ENCODE measurements at places on chromosomes 7 and 10. TPM values are rescaled to one million over a fixed set of nuclear protein-coding genes. Genes with fewer than 3 reads are reported as not detected.

CALD1 gene
- total RNA-seq = 230 TPM

DPYSL4 gene
- 22.4 TPM for total RNA-seq

CFAP46 gene
- not detected for total RNA-seq

SEMA3D gene
- under 0.01 TPM for total RNA-seq

SAP25 gene
- not detected for total RNA-seq

IGFBP1 gene
- total RNA-seq = 0.23 TPM

- no peak for DNase-seq
Observed at GRCh38 chr10:14652067-14652466, 122.6 kb downstream of the FAM107B start.

DNA sequence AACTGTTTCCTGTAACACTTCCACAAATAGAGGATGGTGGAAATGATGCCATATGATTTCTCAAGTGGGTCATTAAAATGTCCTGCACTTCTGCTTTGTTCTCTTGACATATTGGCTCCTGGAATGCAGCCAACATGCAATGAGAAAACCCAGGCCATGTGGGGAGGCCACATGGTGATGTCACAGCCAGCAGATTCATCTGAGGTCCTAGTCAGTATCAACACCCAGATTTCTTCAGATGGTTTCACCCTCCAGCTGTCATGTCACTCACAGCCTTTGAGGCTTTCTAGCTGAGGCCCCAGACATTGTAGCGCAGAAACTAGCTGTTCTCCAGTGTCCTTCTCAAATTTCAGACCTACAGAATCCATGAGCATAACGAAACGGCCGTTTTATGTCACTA, 102.3 kb upstream of the NUPR2 start:
- DNase-seq = peak; percentile 12

- no peak for DNase-seq
Observed at GRCh38 chr7:154914996-154915380, 87.9 kb downstream of the PAXIP1 start.

GRCh38 chr10:77377678-77378352, 259.8 kb downstream of the KCNMA1 start:
- no peak for DNase-seq

DNA sequence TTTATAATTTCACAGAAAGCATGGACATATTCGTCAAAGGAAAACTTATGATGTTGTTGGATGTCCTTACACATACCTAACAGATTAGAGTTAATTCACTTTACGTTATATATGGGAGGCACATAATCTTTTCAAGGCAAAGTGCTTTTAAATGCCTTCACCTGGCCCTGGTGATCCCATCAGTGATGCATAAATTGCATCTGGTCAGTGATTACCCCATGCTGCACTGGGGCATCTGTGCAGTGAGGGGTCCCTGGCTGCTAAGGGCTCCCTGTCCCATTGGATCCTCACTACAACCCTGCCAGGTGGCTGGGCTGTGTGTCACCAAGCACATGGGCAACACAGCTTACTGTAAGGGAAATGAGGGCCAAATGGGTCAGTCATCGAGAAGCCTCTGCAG, 441.1 kb downstream of the RPS24 start:
- DNase-seq = no peak

DNA sequence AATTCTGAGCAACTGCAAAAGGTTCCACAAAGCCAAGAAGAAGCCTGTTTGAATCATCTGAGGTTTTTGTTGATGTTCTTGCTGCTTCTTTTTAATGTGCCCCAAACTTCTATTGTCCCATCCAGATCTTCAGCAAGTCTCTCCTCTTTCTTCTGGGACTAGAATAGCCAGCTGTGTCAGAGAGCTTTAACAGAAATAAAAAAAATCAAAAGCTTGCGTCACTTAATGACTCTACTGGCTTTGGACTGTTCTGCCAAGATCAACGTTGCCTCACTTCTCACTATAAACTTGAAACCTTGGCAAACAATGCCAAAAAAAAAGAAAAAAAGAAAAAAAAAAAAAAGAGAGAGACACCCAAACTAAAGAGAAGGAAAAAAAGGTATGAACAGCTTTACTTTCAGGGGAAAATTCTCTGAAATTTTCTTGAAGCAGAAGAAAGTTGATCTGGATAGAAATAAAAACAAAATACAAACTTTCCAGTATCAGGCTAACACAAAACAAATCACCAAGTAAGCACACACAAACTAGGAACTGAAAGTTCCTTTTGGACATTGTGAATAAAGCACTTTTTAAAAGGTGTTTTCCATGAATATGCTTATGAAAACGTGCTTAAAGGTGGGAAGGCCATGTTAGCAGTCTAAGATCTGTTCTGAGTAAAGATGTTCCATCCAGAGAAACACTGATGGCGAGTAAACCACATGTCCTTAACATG, 14.8 kb downstream of the USP54 start:
- DNase-seq = peak; percentile 82

DNA sequence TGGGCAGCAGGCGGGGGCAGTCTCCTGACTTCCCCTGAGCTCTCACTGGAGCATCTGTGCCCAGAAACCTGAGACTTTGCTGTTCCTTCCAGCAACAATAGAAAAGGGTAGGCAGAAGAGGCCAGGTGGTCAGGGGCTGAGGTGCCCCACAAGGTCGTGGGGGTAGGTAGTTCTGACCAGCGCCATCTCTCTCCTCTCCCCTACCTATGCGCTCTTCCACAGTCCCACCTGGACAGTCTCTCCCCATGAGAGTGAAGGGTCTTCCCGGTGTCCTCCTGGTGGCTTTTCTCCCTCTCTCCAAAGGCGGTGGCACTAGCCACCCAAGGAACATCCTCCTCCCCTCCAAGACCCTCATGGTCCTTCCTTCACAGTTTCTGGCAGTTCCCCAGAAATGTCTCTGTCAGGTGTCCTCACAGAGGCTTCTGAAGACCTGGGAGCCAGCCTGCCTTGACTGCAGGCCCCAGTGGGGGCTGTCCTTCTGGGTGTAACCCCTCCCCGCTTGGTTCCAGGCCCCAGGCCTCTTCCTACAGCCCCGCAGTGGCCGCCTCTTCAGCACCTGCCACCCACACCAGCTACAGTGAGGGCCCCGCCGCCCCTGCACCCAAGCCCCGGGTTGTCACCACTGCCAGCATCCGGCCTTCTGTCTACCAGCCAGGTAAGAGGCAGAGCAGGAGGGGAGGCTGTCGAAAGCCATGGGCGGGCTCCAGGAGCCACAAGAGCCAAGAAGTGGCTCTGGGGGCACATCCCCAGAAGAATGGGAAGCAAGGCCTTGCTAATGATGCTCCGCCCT, 41.3 kb downstream of the LDB3 start:
- DNase-seq = no peak

GRCh38 chr7:54857294-54857693, 98.3 kb upstream of the SEC61G start:
- DNase-seq = no peak

DNA sequence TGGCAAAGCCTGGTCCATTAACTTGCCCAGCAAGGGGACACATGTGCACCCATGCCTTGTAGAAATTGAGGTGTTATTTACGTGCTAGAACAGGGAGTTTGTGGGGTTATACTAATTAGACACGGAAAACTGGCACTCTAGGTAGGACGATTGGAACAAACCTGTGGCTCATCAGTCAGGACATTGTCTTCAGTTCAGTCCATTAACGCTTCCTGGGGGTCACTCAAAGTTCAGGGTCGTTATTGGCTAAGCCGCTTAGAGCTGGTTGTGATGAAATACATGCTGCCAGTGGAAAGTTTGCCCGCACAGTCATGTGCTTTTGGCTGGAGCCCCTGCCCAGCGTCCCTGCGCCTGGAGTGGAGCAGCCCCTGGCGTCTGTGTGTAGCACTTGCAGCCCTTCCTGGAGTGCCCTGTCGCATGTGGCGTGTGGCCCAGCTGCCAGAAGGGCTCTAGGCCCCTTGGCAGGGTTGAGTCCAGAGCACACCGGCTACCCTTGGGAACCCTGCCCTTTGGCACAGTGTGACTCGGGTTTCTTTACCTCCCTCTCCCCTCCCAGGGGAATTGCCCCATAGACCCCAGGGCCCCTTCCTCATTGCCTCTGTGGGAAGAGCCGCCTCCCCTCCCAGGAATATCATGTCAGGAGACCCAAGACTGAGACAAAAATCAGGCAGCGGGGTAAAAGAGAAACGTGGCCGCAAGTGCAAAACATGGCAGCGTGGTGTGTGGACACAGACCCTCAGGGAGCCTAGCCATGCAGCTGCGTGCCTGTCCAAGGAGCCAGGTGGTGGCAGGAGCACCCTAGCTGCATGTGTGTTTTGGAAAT, 9.8 kb downstream of the ZNF775 start:
- DNase-seq = peak; percentile 75

GRCh38 chr7:112160771-112161150, 45.4 kb downstream of the DOCK4 start:
- DNase-seq = no peak

DNA sequence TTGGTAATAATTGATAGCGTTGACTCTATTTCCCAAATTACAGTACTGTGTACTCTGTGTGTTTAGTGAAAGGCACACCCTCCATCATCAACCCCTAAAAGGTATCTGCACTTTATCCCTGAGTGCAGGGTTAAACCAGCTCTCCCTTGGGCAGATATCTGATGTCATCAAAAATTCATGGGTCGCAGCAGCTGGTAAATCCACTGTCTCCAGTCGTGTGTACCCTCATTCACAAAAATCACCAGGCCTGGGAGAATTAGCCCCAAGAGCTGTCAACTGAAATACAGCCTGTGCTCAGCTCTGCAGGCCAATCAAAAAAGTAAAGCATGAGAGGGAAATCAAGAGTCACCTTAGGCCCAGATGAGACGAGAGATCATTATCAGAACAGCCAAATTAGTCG, 103.7 kb downstream of the HIP1 start:
- no peak for DNase-seq

GRCh38 chr7:7681191-7681935, 37.0 kb downstream of the RPA3 start:
- peak; percentile 76 for DNase-seq

GRCh38 chr10:77548157-77548556, 89.5 kb downstream of the KCNMA1 start:
- DNase-seq = no peak

DNA sequence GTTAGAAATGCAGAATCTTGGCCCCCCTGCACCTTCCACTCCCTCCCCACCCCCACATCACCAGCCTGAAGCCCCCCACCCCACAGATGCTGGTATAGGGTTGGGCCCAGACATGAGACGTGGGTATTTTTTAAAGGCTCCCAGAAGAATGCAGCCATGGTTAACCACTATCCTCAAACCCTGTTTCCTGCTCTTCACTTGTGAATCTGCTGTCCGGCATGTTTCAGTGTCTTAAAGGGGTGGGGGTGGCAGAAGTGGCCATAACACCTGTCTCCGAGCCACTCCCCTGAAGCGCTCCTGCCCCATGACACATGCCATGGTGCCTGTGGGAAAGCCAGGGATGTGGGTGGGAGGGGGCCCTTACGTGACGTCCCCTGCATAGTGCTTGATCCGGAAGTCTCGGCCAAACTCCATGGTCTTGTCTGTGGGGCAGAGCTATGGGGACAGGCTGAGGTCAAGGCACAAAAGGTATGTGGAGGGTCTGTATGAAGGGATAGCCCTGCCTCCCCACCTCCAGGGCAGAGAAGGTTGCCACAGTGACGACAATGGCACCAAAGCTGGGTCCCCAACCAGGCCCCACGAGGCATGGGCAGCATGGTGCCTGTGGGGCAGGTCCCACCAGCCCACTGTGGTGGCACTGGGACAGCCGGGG, 9.6 kb downstream of the MYO1G start:
- no peak for DNase-seq

- DNase-seq = no peak
Observed at GRCh38 chr10:11824825-11825224, 1.7 kb downstream of the PROSER2 start.

DNA sequence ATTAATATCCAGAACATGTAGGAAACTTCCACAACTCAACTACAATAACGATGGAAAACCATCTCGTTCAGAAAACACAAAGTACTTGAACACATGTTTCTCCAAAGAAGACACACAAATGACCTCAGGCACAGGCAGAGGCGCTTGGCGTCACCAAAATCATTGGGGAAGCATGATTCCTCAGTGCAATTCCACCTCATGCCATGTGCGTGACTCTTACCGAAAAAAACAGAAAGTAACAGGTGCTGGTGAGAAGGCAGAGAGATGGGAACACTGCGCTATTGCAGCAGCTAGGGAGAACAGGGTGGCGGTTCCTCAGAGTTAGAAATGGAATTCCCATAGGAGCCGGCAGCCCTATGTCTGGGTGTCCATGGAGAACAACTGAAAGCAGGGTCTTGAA, 390.0 kb downstream of the DNAJB6 start:
- DNase-seq = no peak

GRCh38 chr7:83339907-83340306, 177.2 kb upstream of the PCLO start:
- no peak for DNase-seq

GRCh38 chr7:11298220-11298619, 324.5 kb downstream of the PHF14 start:
- DNase-seq = no peak

- DNase-seq = no peak
Observed at GRCh38 chr7:108634036-108634435, 64.4 kb downstream of the DNAJB9 start.

DNA sequence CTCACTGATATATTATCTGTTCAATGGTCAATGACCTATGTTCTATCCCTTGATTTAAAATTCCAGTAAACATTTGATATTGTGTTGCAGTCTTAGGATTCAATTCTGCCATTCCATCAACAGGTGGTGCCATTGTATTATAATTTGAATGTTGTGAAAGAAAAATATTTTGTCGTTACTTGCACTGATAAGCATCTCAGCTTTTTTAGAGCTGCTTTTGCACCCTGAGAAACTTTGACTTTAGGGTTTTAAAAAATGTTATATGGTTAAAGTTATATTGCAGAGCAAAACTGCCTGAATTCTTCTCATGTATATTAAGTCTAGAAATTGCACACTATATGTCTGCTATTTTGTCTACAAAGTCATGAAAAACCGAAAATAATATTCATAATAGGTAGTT, 18.8 kb upstream of the MINDY3 start:
- DNase-seq = peak; percentile 35
